Anterior cingulate cortex (tissue), 58 donors: ENCODE measurements at places on chromosomes 11 and 22.

- DNase-seq, result no peak
These were observed 27.6 kb upstream of the CCDC34 start for GRCh38 chr11:27390318-27391295.

- DNase-seq, result no peak
These were observed 157.3 kb upstream of the BDNF start for GRCh38 chr11:27857588-27857987.

GRCh38 chr11:82791779-82792178, 58.1 kb upstream of the FAM181B start:
- no peak for DNase-seq

- DNase-seq, result no peak
These were observed 22.5 kb downstream of the RCN1 start for GRCh38 chr11:32113200-32113919.

DNA sequence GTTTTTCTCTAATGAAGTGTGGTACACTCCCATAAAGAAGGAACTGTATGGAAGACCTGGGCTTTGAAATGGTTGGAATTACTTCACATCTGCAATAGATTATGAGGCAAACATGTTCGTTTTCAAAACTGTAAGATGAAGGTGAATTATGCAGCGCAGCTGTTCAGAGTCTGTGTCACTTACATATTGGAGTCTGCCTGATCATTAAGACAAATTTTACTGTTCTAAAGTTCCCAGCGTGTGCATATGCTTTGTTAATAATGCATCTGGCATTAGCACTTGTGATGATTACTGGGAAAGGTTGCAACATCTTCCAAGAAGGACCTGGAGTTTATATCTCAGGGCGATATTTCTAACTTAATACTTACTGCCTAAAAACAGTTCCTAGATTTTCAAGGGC, 255.2 kb upstream of the ZC3H12C start:
- DNase-seq, result no peak

DNA sequence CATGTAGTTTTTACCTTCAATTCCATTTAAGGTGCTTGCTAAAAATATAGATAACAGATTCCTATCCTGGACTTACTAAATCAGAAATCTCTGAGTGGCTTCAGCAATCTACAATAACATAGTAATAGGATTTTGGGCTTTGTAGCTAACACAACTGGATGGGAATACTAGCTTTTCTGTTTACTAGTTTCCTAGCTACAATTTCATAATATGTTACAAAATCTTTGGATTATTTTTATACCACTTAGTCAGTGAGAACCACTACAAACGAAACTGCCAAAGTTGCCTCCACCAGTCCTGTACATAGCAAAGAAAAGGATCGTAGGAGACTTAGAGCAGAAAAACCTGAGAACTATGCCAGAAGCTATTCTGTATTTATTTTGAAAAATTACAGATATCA, 87.7 kb upstream of the ANO3 start:
- no peak for DNase-seq

- DNase-seq, result no peak
These were observed 4.0 kb upstream of the RCOR2 start for GRCh38 chr11:63920939-63921417.

- no peak for DNase-seq
These were observed 71.7 kb downstream of the CCDC81 start for GRCh38 chr11:86446163-86446923.

GRCh38 chr11:129968591-129969419, 33.8 kb downstream of the PRDM10 start:
- DNase-seq, result no peak

DNA sequence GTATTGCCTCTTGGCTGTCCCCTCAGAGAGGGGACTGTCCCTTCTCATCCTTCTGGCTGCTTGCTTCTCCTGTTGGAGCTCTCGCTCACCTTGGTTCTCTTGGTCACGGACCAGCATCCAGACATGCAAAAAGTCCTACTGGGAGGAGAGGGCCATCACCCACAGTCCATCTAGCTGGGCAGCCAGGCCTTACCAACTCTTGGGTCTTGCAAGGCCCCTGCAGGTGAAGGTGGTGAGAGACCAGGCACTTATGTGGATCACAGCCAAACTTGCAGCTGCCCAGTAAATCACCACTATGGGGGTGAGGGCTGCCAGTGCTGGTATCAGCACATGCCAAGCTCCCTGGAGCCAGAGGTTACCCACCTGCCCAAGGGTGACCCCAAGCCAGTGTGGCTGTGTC, 36.3 kb downstream of the KCNQ1OT1 start:
- no peak for DNase-seq
